ENCODE measurements at places on chromosomes 7 and 10.
A peak's percentile ranks its signal among the peaks of the same experiment; 100 is the strongest.

DNA sequence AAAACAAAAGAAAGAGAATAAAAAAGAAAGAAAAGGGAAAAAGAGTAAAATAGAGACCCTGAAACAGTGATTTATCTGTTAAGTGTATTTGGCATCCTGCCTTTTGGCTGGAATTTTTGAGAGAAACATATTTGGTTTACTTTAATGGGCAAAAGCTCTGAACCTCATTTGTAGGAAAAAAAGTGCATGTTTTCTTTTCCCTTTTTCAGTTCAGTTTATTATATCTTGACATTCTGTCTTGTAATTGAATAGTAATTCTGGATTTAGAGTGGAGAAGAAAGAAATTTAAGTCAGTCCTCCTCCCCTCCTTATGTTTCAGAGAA is 69.5 kb downstream of the ARID5B start:
- DNase-seq, result no peak

GRCh38 chr7:66657798-66658197 is 29.1 kb downstream of the KCTD7 start:
- DNase-seq, result no peak

DNA sequence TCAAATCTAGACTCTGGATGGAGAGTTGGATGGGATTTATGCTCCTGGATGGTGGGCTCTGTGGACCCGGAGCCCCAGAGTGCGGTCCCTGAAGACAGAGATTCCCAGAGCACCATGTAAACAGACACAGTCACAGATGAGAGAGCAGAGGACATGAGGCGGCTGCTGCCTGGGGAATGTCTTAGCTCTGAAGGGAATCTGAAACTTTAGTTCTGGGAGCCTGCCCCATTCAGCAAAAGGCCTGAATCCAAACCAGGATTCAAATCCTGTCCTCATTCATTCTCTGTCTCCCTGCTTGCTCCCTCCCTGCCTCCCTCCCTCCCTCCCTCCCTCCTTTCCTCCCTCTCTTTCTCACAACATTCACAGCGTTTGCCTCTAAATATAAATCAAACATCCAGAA is 49.5 kb upstream of the CALD1 start:
- no peak for DNase-seq

GRCh38 chr7:81469869-81470723 is 299.8 kb downstream of the HGF start:
- peak; percentile 79 for DNase-seq
